Spleen (tissue), 13 donors: ENCODE measurements at places on chromosomes 7 and 10. TPM values are rescaled to one million over a fixed set of nuclear protein-coding genes. Genes with fewer than 3 reads are reported as not detected.

- DNase-seq = no peak
Observed at GRCh38 chr10:132255489-132256344, 52.0 kb downstream of the STK32C start.

The HMX2 gene
- total RNA-seq = not detected

The STX1A gene
- total RNA-seq = 7.8 TPM

DNA sequence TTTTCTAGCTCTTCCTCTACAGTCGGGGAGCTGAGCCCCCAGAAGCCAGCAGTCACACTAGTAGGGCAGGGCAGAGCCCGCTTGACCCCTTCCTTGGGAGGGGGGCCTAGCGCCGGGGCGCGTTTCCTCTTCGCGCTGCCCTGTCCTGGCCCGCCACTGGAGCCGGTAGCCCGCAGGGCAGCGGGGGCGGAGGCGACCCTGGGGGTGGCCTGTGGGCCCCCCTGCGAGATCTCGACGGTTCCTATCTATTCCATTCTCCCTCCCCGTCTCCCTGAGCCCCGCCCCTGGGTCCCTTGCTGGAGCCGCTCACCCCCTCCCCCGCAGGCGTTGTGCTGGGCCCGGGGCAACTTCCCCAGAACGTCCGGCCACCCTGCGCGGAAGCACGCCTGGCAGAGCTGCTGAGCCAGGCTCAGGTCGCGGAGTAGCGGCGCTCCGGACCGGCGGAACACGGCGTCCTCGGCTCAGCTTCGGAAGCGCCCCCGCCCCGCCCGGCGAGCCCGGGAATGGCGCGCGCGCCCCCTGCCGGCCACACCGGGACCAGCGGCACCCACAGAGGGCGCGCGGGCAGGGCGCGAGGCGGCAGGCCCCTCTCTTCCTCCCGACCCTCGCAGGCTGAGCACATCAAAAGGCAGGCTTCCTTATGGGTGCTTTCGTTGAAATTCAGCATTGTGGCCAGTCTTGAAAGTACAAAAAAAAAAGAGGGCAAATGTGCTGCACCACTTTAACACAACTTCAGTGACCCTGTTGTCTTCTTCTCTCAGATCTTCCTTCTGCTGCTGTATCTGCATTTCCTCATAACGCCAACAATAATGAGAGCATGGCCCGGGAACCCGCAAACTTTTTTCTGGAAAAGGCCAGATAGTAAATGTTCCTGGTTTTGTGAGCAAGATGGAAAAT lies 327.6 kb downstream of the TNS3 start:
- peak; percentile 95 for DNase-seq

The CAMK1D gene
- total RNA-seq = 28.3 TPM

DNA sequence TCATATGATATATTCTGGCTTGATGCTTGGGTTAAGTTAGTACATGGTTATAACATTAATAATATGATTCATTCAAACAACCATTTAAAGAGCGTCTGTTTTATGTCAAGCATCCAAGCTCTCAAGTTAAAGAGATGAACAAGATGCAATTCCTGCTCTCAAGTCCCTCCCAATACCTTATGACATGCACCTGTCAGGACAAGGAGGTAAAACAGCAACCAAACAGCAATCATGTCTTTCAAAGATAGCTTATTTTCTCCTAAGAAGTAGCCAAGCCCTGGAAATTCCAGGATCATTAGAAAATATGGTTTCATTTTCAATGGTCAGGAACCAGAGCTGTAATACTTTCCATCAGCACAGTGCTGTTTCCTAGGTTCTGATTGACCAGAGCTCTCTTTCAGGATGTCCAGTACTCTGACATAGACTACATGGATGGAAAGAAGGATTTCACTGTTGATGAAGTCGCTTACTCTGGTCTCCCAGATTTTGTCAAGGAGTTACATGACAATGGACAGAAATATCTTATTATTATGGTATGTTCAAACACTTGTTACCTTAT lies 29.0 kb downstream of the MGAM2 start:
- no peak for DNase-seq

- no peak for DNase-seq
Observed at GRCh38 chr7:55024776-55025175, 6.0 kb downstream of the EGFR start.

GRCh38 chr10:14772399-14772798 lies 2.3 kb downstream of the FAM107B start:
- no peak for DNase-seq

DNA sequence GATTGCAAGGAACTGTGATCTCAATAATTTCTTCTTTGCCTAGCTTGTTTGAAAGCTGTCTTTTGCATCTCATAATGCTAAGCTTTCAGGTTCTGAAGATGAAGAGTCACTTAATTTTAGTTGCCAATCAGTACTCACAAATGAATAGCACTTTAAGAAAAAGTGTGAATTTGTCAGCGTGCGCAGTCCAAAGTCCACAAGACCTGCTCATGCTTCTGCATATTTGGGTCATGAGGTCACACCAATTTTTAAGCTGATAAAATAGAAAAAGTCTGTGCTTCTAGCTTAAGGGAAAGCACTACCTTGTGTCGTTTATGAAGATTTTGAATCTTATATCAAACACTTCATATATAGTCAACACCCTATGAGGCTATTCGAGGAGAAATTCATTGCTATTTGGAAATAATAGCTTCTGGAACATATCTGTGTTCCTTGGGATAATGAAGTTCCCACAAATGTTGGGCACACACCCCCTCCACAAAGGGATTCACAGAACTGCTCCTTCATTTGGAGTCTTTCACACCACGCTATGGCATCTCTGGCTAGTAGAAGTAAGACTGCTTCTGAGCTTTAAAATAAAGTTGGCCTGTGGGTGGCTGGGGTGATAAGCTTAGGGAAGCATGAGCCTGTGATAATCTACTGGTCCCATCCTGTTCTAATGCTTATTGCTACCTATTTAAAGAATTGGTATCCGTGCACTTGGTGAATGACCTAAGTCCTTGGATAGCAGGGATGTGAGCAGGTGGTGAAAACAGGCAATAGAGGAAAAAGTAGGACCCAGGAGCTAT lies 33.3 kb downstream of the A1CF start:
- no peak for DNase-seq

- DNase-seq = no peak
Observed at GRCh38 chr10:66782776-66783175, 143.1 kb upstream of the LRRTM3 start.
